ENCODE measurements at places on chromosomes 12 and 14. TPM values are rescaled to one million over a fixed set of nuclear protein-coding genes. Genes with fewer than 3 reads are reported as not detected.

COCH gene
- total RNA-seq, result 2.3 TPM

CCDC197 gene
- total RNA-seq, result 1.6 TPM

ST8SIA1 gene
- 8.7 TPM for total RNA-seq

CYP27B1 gene
- 14.7 TPM for total RNA-seq

RGS6 gene
- 2.5 TPM for total RNA-seq

GALC gene
- 40.3 TPM for total RNA-seq

KLRG1 gene
- total RNA-seq, result 5.5 TPM

MDGA2 gene
- total RNA-seq, result not detected

AGAP2 gene
- 26.9 TPM for total RNA-seq

EGLN3 gene
- 2.6 TPM for total RNA-seq

MMP19 gene
- total RNA-seq, result 0.81 TPM

TMEM19 gene
- 15.0 TPM for total RNA-seq

GRCh38 chr12:117686911-117687377, 281.8 kb downstream of the KSR2 start:
- no peak for DNase-seq

GRCh38 chr12:67649570-67650387, 1.2 kb downstream of the DYRK2 start:
- peak; percentile 61 for DNase-seq

- DNase-seq, result no peak
These were observed 97.4 kb downstream of the BORCS5 start for GRCh38 chr12:12454315-12454714.

- no peak for DNase-seq
These were observed 780.2 kb upstream of the SEL1L start for GRCh38 chr14:82313889-82314288.

DNA sequence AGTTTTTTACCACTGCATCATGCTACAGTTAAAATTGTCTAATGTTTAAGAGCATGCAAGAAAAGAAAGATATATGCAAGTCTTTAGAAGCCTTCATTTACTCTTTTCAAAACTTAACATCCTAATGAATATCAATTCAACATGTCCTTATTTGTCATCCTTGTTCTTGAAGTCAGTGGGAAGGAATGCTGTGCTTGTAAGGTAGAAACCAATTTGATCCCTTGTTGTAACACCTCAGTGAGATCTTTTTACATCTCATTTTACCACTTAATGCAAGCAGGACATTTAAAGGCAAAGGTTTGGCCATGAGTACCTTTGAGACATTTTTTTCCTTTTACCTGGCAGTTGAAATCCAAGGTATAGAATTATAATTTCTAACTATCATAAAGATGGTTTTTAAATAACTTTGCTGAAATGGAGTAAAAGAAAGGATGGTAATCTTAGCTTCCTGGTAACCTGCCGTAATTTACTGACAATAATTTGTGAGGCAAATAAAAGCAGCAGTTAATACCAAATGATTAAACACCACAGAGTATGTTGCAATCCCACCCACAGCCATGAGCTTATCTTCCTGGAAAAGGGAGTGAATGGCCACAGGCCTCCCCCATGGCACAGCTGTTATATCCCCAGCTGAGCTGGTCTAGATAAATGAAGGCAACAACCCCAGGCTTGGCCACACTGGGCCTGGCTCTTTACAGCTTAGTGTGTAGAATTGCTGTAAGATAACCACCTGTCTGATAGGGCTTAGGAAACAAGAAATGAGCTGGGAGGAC, 33.2 kb upstream of the STRN3 start:
- no peak for DNase-seq

DNA sequence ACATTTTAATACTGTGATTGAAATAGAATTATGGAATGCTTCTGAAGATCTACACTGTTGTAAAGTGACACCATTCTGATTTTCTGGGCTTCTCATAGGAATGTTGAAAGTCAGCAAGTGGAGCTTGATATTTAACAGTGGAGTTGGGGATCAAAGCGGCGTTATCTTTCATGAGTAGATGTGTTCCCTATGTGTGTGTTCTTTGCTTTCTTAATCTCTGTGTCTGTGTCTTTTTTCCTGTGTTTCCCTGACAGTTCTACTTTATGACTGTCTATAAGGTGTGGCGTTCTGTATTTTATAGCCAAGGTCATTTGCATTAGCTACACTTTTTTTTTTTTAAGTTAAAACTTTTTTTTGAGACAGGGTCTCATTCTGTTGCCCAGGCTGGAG, 24.7 kb downstream of the SYNE2 start:
- DNase-seq, result no peak

DNA sequence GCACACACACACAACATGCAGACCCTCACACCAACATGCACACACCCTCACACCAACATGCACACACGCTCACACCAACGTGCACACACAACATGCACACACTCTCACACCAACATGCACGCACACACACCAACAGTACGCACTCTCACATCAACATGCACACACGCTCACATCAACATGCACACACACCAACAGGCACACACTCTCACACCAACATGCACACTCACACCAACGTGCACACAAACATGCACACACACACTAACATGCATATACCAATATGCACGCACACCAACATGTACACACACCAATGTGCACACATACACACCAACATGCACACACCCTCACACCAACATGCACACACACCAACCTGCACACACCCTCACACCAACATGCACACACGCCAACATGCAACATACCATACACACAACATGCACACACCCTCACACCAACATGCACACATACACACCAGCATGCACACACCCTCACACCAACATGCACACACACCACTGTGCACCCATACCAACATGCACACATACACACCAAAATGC, 175.8 kb downstream of the KSR2 start:
- no peak for DNase-seq

DNA sequence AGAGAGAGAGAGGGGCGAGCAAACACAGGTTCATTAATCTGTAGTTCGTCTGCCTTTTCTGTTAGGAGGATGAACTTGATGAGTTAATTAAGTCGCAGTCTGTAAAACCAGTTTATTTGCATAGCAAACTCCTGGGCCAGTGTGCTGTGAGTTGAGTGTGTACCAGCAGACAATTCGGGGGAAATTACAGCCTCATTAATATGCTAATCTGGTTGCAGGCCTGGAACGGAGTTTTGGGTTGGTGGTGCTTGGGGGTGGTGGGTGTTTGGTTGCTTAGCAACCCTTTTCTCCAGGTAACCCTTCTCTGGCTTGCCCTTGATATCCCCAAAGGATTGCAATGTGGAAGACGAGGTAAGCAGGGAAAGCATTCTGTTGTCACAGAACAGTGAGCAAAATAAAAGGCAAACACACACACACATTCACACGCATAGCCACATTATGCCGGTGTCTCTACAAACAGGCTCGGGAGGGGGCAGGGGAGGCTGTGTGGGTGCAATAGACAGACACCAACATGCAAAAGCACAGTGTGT, 29.2 kb upstream of the LHX5 start:
- no peak for DNase-seq

DNA sequence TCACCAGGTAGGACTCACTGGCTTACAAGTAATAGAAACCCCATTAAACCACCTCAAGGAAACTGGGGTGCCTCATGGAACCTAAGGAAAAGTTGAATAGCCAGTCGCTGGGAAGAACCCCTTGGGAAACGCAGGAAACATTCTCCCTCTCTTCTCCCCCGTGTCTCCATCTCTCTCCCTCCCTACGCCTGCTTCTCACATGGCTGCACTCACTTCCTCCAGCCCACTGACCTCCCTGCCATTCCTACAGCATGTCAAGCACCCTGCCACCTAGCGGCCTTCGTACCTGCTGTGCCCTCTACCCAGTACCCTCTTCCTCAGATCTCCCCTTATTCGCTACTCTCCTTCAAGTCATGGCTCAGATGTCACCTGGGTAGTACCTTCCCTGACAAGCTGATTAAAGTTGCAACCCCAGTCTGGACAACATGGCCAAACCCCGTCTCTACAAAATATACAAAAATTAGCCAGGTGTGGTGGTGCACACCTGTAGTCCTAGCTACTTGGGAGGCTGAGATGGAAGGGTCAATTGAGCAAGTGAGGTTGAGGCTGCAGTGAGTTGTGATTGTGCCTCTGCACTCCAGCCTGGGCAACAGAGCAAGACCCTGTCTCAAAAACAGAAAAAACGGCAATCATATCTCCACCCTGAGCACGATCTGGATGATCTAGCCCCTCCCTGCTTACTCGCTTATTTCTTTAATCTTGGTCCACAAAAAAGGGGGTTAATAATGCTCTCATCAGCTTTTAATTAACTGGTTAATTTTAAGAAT, 6.4 kb upstream of the DTX1 start:
- DNase-seq, result no peak

DNA sequence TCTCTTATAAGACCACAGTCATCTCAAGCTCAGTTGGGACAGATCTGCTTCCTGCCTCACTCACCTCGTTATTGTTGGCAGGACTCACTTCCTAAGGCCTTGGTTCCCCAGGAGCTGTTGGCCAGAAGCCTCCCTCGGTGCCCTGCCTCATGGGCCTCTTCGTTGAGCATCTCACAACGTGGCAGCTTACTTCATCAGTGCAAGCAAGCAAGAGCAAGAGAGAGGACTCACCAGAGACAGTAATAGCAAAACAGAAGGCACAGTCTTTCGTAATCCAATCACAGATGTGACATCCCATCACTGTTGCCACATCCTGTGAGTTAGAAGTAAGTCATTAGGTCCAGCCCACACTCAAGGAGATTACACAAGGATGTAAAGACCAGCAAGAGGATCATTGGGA, 5.1 kb upstream of the NUMB start:
- peak; percentile 71 for DNase-seq

GRCh38 chr14:105065280-105066228, at the start of gene GPR132:
GPR132 (minus strand) TSS chr14:105065430; CDS start chr14:105055420, 10,010 bp downstream.
- peak; percentile 91 for DNase-seq

GRCh38 chr14:50726372-50727107, 58.4 kb upstream of the SAV1 start:
- DNase-seq, result peak; percentile 45

DNA sequence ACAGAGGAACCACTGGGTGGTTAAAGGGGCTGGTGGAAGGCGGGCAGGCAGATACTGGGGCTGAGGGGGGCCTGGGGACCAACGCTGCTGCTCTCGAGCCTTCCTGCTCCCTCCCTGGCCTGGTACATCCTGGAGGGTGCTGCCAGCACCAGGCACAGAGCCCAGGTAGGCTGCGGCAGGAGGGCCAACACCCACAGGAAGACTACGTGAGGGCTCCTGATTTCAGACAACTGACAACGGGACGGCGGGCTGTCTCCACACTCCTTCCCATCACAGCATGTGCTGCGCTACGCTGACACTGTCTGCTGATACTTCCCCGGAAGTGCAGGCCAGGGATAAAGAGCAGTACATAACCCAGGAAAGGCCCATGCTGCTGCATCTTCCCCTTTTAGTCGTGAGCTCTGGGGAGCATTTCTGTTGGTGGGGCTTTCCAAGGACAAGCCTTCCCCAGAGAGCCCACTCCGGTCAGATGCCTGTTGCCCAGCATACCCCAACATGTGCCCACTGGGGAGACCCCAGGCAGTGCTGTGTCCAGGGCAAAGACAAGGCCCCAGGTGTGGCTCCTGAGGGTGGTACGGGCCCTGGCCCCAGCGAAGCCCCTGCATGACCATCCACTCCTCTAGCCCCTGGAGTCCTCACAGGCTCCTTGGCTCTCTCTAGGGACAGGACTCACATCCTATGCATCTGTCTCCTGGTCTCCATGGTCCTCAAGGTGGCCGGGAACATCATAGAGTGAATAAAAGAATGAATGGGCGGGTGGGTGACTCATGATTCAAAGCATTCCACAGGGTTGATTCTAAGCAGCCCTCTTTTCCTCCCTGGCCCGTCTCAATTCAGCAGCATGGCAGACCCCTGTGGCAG, 38.0 kb downstream of the CHGA start:
- no peak for DNase-seq

DNA sequence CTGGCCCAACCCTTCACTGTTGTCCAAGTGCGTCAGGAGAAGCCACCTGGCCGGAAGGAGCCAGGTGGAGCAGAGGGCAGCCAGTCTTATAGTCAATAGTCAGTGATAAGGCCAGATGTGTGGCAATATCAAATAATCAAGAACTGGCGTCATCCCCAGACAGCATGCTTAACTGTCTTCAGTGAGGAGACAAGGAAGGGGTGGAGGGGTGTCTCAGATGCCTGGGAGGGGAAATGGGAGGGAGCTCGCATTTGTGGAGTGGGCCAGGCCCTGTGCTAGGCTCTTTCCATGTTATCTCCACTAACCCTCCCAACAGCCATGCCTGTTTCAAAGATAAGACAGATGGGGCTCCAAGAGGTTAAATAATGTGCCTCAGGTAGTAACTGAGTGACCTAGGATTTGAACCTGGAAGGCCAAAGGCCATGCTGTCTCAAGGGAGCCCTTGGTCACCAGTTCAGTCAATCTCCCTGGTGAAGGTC, 48.9 kb upstream of the FOS start:
- no peak for DNase-seq

DNA sequence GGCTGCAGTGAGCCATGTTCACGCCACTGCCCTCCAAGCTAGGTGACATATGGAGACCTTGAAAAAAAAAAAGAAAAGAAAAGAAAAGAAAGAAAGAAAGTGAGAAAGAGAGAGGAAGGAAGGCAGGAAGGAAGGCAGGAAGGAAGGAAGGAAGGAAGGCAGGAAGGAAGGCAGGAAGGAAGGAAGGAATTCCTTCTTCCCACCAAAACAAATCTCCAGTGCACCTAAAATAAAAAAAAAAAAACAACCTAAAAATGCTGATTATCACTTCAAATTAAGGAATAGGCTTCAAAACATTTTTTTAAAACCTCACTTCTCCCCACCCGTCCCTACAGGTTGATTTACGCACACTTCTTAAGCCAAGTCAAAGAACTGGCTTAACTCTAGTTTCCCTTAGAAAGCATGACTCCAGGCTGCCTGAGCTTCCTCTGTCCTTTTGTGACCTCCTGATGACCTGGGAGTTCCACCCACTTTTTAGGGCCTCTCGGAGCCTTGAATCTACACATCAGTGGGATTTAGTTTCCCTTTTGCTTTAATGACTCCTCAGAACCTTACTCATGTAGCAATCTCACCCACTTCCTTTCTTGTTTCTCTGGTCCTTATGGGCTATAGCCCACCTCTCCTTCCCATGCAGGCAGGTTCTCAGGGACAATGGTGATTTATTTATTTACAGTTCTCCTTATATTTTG, 18.6 kb downstream of the DUSP6 start:
- peak; percentile 33 for DNase-seq

DNA sequence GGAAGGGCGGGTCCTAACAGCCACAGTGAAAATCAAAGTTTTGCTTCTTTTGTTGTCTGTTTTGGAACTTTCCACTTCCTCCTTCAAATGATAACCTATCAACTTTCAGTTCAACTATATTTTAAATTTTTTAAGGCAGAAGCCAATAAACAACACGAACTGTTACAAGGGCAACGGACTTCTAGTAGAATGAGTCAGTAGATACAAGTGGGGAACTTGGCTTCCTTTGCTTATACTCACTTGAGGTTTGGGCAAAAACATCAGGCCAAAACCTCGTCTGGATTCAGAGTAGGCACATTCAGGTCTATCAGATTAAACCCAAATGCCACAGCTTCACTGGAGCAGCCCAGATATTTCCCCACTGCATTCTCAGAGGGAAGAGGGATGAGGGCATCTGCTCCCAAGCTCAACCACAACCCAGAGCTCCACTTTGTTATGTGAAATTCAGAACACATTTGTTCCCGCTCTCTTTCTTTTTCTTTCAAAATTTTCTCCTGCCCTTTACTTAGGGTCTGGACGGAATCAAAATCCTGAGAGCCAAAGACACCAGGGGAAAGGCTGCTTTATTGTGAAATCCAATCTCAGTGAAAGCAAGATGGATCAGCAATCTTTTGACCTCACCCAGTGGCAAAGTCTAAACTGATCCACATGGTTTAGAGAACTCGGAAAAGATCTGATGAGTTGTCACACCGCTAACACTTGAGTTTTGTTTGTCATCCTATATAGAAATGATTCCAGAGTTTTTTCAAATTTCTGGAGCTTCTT, 152.5 kb upstream of the BTG1 start:
- no peak for DNase-seq

Data from activated T-cell treated with anti-CD3 and anti-CD28 coated beads, Interleukin-2, amount 50 U/mL, for 72 hours (primary cell).